ENCODE measurements at places on chromosomes 7 and 10. TPM values are rescaled to one million over a fixed set of nuclear protein-coding genes. Genes with fewer than 3 reads are reported as not detected.

DNA sequence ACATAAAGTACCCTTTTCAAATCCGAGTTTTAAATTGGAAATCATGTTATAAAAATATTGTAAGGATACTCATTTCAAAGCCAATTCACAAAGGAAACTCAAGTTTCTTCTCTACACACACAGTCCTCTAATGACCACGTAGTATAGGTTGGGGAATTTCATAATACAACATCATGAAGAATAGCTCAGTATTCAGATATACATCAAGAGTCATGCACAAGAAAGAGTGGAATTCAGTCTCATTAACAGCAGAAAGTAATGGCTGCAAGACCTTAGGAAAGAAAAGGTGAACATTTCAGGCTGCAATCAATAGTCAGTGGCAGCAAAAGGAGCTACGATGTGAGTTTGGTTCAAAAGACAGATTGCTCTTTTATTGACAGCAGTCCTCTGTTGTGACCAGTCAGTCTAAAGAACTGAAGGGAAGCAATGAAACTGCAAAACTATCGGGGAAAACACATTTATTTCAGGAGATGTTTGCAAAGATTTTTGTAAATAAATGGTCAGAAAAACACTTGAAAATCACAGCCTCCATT is 317.2 kb downstream of the IPMK start:
- no peak for DNase-seq
- H3K4me1 ChIP-seq, result peaks cover 13% of the 10 kb centered on the region
- H3K4me3 ChIP-seq, result no peak overlapping the region
- no peaks in the 10 kb centered on the region for H3K36me3 ChIP-seq

DNA sequence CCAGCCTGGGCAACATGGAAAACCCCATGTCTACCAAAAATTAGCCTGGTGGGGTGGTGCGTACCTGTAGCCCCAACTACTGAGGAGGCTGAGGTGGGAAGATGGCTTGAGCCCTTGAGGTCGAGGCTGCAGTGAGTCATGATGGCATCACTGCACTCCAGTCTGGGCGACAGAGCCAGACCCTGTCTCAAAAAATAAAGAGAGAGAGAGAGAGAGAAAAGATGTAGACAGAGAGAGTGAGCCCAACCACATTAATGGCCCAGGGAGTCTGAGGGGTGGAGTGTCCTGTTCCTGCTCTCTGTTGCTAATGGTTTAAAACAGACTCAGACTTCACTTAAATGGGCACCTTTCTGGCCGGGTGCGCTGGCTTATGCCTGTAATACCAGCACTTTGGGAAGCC is 455.7 kb upstream of the GALNT17 start:
- H3K4me3 ChIP-seq, result no peak overlapping the region
- peaks cover 18% of the 10 kb centered on the region for H3K4me1 ChIP-seq
- no peak for DNase-seq
- no peaks in the 10 kb centered on the region for H3K36me3 ChIP-seq
- no peak overlapping the region for H3K27ac ChIP-seq

- H3K4me1 ChIP-seq, result peaks cover 12% of the 10 kb centered on the region
- no peak overlapping the region for H3K27ac ChIP-seq
- no peaks in the 10 kb centered on the region for H3K27me3 ChIP-seq
- no peak overlapping the region for H3K4me3 ChIP-seq
- no peaks in the 10 kb centered on the region for H3K36me3 ChIP-seq
These were observed 591.5 kb upstream of the ANKRD30A start for GRCh38 chr10:36533861-36534260.

- H3K27me3 ChIP-seq, result peaks cover 32% of the 10 kb centered on the region
- no peak for DNase-seq
- H3K4me1 ChIP-seq, result no peaks in the 10 kb centered on the region
- no peaks in the 10 kb centered on the region for H3K36me3 ChIP-seq
These were observed 59.1 kb downstream of the FRMD4A start for GRCh38 chr10:14271621-14272020.

GRCh38 chr7:130732980-130733930 is 752 bp downstream of the KLF14 start:
- H3K4me3 ChIP-seq, result peak overlapping the region; percentile 47
- H3K36me3 ChIP-seq, result no peaks in the 10 kb centered on the region
- DNase-seq, result peak; percentile 65
- H3K27ac ChIP-seq, result no peak overlapping the region
- H3K27me3 ChIP-seq, result peaks cover 79% of the 10 kb centered on the region

DNA sequence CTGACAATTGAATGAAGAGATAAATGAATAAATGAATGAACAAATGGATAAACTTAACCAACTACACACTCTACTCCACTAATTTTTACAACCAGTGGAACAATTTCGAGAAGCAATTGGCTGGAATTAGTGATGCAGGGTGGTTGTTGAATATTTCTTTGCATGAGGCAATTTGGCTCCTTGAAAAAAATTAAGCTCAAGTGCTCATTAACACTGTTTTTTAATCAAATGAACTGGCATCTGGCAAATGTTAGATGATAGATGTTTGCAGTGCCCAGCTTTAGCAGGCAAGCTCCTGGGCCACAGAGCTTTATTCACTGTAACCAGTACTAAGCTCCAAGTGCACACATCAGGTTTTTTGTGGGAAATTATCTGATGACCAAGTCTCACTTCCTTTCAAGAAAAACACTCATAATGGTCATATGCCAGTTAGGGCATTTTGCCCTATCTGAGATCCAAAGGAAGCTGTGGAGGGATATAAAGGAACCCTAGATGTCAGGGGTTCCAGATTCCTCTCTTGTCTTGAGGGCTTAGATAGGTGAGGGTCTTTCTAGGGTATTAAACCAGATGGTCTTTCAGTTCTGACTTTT is 16.4 kb upstream of the ADD3 start:
- DNase-seq, result no peak
- no peaks in the 10 kb centered on the region for H3K27me3 ChIP-seq
- peak overlapping the region; percentile 69 for H3K27ac ChIP-seq
- no peaks in the 10 kb centered on the region for H3K36me3 ChIP-seq
- no peak overlapping the region for H3K4me3 ChIP-seq

DNA sequence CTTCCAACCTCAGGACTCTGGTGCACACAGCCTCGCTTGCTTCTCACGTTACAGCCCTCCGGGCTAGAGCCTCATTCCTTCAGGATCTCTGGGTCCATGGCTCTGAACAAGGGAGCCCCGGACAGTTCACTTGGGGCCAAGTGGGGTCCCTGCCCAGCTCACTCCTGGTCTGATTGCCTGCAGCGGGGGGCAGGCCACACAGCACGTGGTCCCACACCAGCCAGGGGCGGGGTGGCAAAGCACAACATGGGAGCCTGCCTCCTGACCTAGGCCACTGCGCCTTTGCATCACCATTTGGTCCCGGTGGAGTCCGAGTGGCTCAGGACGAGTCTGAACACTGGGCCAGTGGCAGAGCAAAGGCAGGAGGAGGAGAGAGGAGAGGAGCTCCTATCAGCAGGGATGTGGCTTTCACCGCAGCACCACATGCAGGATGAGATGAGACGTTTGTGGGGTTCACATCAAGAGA is 13.4 kb upstream of the CRYGN start:
- no peak overlapping the region for H3K27ac ChIP-seq
- no peak overlapping the region for H3K4me3 ChIP-seq
- no peaks in the 10 kb centered on the region for H3K27me3 ChIP-seq
- H3K36me3 ChIP-seq, result no peaks in the 10 kb centered on the region

DNA sequence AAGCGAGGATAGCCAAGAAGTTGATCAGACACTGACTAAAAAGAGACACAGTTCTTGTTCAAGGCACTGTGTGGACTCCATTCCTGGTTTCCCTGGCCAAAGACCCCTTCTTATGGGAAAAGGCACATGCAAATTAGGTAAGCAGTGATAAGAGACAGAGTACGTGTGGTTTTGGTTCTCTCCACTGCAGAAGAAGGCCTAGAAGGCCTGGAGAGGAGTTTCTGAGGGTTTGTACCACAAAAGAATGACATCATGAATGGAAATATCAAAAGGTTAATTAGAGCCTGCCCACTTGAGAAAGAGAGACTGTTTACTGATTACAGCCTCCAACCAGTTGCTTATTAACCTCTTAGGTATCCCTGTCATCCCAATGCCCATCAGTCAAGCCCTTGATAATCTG is 137.5 kb downstream of the ZNF365 start:
- no peak overlapping the region for H3K4me3 ChIP-seq
- H3K4me1 ChIP-seq, result no peaks in the 10 kb centered on the region
- no peaks in the 10 kb centered on the region for H3K27me3 ChIP-seq
- no peak for DNase-seq

GRCh38 chr7:93054975-93055374 is 62.8 kb downstream of the SAMD9 start:
- H3K27ac ChIP-seq, result no peak overlapping the region
- no peak for DNase-seq
- H3K4me3 ChIP-seq, result no peak overlapping the region
- no peaks in the 10 kb centered on the region for H3K4me1 ChIP-seq

DNA sequence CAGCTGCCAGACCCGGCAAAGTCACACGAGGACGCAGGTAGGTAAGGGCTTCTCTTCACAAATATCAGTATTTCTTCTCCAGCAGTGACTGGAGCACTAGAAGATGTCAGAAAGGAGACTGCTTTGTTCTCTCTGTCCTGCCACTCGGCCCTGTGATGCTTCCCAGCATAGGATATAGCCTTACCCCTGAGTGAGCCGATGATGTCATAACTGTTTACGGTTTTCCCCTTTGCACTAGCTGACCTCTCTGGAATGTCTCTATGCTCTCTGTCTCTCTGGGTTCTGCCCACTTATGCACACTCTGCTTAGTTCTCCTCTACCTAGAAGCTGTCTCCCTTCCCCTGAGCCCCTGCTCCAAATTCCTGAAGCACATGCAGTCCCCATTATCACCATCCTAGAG is 167.5 kb upstream of the PODXL start:
- no peak overlapping the region for H3K27ac ChIP-seq
- H3K4me1 ChIP-seq, result no peaks in the 10 kb centered on the region
- no peak overlapping the region for H3K4me3 ChIP-seq
- H3K27me3 ChIP-seq, result peaks cover 5% of the 10 kb centered on the region

The ADARB2 gene
- not detected for total RNA-seq

The GPR15LG gene
- total RNA-seq, result not detected

The PNLIPRP1 gene
- not detected for total RNA-seq

The IFIT1B gene
- not detected for total RNA-seq

The MALRD1 gene
- 2.9 TPM for total RNA-seq

The SFTPA2 gene
- not detected for total RNA-seq
